ENCODE measurements at places on chromosomes 1 and 21.

GRCh38 chr1:154304664-154305337 lies 16.1 kb upstream of the AQP10 start:
- DNase-seq, result peak; percentile 58

GRCh38 chr21:25938658-25939395 lies 204.1 kb downstream of the GABPA start:
- DNase-seq, result no peak

GRCh38 chr1:117747605-117748004 lies 141.8 kb downstream of the TENT5C start:
- DNase-seq, result no peak

DNA sequence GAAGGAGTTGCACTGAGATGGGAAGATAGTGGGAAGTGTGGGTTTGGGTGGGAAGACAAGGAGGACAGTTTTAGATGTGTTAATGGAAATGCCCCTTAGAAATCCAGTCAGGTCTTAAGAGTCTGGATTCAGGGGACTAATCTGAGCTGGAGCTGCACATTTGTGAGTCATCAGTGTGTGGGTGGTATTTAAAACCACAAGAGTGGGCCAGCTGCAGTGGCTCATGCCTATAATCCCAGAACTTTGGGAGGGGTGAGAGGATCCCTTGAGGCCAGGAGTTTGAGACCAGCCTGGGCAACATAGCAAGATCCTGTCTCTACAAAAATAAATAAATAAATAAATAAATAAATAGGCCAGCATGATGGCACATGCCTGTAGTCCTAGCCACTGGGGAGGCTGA lies 40.9 kb upstream of the SLC6A9 start:
- DNase-seq, result no peak

DNA sequence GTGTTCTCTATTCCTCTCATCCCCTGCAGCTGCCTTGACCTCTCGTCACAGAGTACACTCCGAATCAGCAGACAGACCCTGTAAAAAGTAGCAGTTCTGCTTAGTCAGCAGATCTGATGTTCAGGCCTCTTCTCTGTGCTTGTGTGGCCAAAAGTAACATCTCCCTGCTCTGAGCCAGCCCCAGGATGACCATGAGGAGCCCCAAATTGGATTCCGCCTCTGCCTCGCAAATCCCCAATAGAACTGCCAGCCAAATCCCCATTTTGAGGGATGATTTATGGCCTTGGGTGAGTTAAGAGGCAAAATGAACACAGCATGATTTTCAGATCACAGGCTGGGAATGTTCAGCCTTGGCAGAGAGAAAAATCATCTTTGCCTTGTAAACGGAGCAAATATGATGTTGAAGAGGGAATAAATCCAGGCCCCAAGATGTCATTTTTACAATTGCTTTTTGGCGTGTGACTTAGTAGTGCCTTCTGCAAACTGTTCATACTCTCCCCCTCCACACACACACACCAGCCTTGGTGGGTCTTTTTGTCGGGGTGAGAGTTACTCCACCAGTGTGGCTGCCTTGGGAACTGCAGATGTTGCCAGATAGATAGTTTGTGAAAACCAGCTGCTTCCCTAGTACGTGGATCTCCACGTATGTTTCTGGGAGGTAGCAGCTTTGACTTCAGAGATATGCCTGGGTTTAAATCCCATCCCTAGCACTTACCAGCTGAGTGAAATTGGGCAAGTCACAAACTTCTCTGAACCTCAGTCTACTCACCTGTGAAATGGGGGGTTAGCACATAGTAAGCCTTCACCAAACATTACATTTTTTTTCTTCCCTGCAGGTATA lies 77.8 kb downstream of the MAN1C1 start:
- DNase-seq, result no peak

- DNase-seq, result no peak
Observed at GRCh38 chr1:107460035-107460434, 319.2 kb downstream of the NTNG1 start.

- DNase-seq, result no peak
Observed at GRCh38 chr1:108551137-108551862, 8.6 kb upstream of the EEIG2 start.

DNA sequence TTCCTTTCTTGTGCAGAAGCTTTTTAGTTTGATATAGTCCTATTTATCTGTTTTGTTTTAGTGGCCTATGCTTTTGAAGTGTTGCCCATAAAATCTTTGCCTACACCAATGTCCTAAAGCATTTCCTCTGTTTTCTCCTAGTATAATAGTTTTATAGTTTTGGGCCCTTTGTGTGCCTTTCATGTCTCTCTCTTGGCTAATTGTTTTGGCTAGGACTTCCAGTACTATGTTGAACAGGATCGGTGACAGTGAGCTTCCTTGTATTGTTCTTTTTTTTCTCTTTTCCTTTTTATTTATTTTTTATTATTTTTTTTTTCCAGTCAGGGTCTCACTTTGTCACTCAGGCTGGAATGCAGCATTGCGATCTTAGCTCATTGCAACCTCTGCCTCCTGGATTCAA lies 47.0 kb upstream of the WARS2 start:
- no peak for DNase-seq

DNA sequence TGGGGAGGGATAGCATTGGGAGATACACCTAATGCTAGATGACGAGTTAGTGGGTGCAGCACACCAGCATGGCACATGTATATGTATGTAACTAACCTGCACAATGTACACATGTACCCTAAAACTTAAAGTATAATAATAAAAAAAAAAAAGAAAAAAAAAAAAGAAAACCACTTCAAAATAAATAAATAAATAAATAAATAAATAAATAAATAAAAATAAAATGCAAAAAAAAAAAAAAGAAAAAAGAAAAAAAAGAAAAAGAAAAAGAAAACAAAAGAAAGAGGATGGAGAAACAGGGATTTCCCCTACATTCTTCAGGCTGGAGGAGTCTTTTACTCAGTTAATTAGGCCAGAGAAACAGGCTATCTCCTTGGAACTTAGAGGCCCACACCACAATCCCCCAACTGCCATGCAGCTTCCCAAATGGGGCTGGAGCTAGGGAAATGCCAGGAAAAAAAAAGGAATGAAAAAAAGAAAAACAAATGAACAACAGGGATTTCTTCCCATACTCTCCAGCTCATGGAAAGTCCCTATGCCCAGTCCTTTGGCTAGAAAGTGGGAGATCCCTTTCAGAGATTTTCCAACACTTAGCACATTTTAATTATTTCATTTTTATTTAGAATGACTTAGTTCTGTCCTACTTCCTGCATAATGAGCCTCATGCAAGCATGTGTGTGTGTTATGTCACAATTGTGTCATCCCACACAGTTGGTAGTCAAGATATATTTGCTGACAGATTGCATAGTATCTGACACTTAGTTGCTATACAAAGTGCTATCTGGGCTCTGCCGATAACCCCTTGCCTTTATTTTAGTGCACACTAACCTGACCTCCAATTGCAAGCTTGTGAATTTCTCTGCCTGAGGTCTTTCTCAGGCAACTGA lies 486.4 kb downstream of the PLPP3 start:
- DNase-seq, result no peak

GRCh38 chr1:18972531-18972930 lies 16.1 kb upstream of the IFFO2 start:
- DNase-seq, result no peak

- no peak for DNase-seq
Observed at GRCh38 chr1:41558761-41559171, 74.3 kb upstream of the EDN2 start.

GRCh38 chr1:161159087-161159912 lies at the start of gene USP21:
TSS of gene USP21 (plus strand) at chr1:161159500. CDS start at chr1:161160641, 1,141 bp downstream.
- peak; percentile 95 for DNase-seq

- DNase-seq, result no peak
Observed at GRCh38 chr1:5758859-5759578, 233.2 kb downstream of the NPHP4 start.

DNA sequence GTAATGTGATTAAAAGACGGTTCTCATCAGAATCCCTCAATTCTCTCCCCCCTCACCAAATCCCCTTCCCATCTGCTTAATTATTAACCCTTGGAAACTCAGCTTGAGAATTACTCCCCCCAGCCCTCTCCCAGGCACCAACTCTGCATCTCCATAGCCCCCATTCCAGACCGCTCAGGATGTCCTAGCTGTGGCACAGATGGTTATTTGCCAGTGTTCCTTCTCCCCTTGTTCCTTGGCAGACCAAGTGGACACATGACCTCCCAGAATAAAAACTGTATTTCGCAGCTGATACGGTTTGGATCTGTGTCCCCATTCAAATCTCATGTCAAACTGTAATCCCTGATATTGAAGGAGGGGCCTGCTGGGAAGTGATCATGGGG lies 14.6 kb downstream of the HENMT1 start:
- no peak for DNase-seq

- DNase-seq, result no peak
Observed at GRCh38 chr21:44079846-44080245, 27.4 kb upstream of the PWP2 start.

DNA sequence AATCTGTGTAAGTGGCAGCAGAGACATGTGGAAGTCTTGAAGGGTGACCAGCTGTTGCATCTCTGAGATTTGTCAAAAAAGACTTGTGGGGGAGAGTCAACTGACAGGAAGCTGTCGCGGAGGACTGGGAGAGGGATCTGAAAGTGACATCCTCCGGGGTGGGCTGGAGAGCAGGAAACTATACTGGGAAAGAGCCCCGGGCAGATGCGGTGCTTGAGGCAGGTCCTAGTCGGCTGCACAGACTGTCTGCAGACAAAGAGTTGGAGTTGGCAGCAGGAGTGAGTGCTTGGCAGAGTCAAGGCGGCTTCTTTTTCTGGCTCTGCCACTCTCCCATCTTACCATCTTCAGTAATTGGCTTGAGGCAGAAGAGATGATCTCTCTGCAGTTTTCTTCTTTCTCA lies 294.0 kb upstream of the C1orf87 start:
- no peak for DNase-seq

Data from activated naive CD8-positive, alpha-beta T cell treated with anti-CD3 and anti-CD28 coated beads, Interleukin-2, amount 50 U/mL, for 24 hours (primary cell).